ENCODE measurements at places on chromosomes 1 and 21.

GRCh38 chr1:39220891-39221870 is 16.7 kb downstream of the MACF1 start:
- no peak for DNase-seq

DNA sequence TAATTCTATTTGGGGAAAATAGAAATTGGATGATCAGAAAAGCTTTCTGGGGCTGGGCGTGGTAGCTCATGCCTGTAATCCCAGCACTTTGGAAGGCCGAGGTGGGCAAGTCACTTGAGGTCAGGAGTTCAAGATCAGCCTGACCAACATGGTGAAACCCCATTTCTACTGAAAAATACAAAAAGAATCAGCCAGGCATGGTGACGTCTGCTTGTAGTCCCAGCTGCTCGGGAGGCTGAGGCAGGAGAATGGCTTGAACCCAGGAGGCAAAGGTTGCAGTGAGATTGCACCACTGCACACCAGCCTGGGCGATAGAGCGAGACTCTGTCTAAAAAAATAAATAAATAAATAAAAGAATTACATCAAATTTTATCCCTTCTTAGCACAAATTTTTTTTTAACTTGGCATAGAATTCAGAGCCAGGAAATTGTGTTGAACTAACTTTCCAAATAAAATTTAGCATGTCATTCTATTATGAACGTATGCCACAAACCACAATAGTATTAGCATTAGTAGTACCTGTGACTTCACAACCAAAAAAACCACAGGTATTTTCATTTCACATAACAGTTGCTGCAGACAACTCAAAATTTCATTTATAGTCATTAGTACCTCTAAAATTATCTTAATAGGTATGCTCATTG is 4.5 kb upstream of the ANKRD13C start:
- no peak for DNase-seq

- no peak for DNase-seq
Observed at GRCh38 chr1:78091215-78091813, 45.5 kb downstream of the GIPC2 start.

DNA sequence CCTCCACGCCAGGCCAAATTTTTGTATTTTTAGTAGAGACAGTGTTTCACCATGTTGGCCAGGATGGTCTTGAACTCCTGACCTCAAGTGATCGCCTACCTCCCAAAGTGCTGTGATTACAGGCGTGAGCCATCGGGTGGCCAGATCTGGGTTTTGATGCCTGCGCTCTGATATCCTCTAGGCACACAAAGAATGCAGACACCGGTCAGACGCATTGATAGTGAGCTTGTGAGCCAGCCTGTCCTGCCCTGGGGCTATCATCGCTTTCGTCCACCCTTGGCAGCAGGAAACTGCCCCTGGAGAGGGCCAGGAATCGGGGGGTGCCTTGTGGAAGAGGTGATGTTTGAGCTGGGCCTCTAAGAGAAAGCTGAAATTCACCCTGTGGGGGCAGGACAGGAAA is 4.0 kb downstream of the FBLIM1 start:
- no peak for DNase-seq

DNA sequence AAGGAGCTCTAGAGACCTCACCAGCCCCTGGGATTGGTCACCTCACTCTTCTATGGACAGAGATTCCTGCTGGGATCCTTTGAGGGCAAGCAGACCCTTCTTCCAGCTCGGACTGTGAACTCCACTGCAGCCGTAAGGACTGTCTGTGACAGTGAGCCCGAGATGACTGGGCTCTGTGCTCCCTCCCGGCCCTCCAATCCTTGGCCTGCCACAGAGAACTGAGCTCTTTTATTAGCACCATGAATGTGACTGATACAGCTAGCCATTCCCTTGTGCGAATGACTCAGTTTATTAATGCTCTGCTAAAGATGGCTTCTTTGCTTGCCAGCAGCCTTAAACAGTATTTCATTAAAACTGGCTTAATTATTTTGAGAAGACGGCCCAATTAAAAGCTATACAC is 194.6 kb upstream of the LMO4 start:
- no peak for DNase-seq

DNA sequence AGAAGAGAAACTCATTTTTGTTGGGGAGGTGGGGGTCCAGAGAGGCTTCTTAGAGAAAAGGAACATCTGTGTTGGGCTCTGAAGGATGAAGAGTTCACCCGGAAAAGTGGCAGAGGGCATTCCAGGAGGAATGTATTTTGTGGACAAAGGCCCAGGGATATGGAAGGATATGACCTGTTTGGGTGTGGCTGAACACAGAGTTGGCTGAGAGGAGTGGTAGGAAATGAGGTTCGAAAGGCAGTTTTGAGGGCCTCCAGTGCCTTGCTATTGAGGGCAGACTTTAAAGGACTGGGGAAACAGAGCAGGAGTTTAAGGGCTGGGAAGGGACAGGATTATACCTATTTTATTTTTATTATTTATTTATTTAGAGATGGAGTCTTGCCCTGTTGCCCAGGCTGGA is 27.3 kb upstream of the WASF2 start:
- DNase-seq, result no peak

GRCh38 chr1:7683521-7683920 is 87.6 kb upstream of the VAMP3 start:
- DNase-seq, result no peak

DNA sequence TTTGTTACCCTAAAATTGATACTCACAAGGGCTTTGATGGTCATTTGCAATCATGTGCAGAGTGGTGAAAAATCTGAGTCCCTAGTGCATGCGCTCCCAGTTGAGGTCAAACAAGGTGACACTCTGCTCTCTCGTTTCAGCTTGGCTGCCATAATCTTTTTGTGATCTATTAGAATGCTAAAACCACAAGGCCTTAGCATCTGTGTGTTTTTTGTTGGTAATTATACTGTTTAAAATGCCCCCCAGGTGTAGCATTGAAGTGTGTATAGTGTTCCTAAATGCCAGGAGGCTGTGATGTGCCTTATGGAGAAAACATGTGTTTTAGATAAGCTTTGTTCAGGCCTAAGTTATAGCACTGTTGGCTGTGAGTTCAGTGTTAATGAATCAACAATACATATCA is 89.3 kb downstream of the PLD5 start:
- DNase-seq, result no peak
